ENCODE measurements at places on chromosomes 3 and 15.
A peak's percentile ranks its signal among the peaks of the same experiment; 100 is the strongest.

GRCh38 chr3:176097027-176097426 is 1100.3 kb downstream of the TBL1XR1 start:
- DNase-seq: no peak

DNA sequence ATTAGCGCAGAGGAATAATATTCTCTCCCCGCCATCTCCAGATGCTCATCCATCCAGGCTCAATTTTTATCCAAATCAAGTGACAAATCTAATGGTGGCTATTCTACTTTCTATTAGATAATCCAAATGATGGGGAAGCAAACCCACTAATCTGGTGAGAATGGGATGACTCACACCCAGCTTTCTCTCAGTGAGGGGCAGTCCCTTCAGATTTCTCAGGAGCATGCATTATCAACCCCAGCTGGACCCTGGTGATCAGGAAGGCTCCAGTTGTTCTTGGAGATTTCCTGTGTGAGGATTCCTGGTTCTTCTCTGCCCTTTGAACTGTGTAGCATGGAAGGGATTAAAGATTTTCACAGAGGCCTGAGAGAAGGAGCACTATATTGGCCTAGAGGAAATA is 358.0 kb downstream of the WDR72 start:
- DNase-seq: no peak

GRCh38 chr3:57169108-57169507 is 4.0 kb upstream of the IL17RD start:
- no peak for DNase-seq

- DNase-seq: peak; percentile 5
These were observed 13.9 kb upstream of the SLITRK3 start for GRCh38 chr3:165210132-165210531.

GRCh38 chr3:27340534-27340933 is 28.6 kb downstream of the NEK10 start:
- DNase-seq: no peak

DNA sequence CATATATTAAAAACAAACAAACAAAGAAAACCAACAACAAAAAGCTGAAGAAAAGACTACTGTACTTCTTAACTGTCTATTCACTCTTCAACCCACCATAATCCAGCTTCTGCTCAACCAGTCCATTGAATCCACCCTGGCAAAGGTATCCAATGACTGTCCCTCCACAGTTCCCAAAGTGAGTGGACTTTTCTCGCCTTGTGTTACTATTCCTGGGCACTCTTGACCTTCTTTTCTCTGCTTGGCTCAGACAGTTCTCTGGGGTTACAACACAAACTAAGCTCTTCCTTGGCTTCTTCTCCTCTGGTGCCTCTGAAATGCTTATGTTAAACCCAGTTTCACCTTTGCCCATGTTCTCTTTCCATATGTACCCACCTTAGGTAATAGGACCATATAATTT is 420.2 kb downstream of the PLCL2 start:
- no peak for DNase-seq

DNA sequence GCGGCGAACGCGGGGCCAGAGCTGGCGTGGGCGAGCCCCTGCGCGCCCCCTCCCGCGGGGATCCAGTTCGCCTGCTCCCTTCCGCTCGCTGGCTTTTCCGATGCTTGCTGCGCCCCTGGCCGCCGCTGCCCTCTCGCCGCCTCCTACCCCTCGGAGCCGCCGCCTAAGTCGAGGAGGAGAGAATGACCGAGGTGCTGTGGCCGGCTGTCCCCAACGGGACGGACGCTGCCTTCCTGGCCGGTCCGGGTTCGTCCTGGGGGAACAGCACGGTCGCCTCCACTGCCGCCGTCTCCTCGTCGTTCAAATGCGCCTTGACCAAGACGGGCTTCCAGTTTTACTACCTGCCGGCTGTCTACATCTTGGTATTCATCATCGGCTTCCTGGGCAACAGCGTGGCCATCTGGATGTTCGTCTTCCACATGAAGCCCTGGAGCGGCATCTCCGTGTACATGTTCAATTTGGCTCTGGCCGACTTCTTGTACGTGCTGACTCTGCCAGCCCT is 721 bp downstream of the P2RY1 start:
- peak; percentile 44 for DNase-seq

DNA sequence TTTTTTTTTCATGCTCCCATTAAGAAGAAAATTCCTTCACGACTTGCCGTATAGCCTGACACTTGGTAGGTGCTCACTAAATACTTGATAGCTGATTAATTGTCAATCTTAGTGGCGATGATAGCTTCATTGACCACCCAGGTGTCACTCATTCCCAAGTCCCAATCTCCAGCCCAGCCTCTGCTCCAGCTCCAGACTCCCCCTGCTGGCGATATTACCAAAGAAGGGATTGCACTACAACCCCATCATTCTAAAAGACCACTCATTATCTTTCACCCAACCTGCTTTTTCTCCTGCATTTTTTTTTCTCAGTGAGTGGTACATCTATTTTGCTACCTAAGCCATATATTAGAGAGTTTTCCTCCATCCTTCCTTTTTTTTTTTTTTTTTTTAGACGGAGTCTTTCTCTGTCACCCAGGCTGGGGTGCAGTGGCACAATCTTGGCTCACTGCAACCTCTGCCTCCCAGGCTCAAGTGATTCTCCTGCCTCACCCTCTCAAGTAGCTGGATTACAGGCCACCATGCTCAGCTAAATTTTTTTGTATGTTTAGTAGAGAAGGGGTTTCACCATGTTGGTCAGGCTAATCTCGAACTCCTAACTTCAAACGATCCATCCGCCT is 19.5 kb upstream of the COMMD2 start:
- DNase-seq: peak; percentile 44

DNA sequence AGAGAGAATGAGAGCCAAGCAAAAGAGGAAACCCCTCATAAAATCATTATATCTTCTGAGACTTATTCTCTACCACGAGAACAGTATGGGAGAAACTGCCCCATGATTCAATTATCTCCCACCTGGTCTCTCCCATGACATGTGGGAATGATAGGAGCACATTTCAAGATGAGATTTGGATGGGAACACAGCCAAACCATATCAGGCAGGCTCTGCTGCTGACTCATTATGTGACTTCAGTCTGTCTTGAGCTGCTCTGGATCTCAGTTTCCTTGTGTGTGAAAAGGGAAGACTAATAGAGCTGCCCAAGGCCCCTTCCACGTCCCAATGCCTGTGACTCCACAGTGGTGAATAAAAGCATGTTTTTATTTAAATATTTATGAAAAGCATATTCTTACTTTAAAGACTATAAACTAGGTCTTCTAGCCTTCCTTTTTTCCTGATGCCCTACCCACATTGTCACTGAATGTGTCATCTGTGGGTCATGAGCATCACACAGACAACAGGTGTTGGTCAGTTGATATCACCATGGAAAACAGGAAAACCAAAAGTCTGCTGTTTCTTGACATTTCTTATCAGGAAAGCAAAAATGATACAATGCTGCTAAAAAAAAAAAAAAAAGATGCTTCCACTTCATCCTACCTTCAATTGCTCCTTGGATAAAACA is 96.0 kb upstream of the PPP2R3A start:
- DNase-seq: no peak
